ENCODE measurements at places on chromosomes 7 and 10.

DNA sequence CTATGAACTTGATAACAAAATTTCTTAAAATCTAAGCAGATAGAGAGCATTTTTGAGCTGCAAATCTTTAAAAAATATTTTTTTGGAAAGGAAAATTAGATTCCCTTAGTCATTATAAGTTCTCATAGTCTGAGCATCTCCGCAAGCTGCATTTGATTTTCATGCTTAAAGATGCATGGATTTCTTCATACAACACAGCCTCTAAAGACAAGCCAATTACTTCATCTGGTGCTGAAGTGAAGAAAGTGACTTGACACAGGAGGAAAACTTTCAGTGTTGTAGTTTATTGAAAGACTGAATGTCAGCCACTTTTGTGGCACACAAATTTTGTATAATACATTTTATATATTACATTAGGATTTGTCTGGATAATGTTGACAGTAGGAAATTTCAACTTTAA is 22.5 kb downstream of the SEMA3D start:
- DNase-seq, result no peak

DNA sequence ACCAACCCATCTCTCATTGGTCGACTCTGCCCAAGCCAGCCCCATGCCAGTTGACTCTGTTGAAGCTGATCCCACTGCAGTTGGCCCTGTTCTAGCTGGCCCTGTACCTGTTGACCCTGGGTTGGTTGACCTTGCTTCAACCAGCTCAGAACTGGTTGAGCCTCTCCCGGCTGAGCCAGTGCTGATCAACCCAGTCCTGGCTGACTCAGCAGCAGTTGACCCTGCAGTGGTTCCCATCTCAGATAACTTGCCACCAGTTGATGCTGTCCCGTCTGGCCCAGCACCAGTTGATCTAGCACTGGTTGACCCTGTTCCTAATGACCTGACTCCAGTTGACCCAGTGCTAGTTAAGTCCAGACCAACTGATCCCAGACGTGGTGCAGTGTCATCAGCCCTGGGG is 7.4 kb downstream of the PPRC1 start:
- DNase-seq, result no peak

- DNase-seq, result no peak
Measured at GRCh38 chr10:122486406-122487080, 25.2 kb downstream of the HTRA1 start.

DNA sequence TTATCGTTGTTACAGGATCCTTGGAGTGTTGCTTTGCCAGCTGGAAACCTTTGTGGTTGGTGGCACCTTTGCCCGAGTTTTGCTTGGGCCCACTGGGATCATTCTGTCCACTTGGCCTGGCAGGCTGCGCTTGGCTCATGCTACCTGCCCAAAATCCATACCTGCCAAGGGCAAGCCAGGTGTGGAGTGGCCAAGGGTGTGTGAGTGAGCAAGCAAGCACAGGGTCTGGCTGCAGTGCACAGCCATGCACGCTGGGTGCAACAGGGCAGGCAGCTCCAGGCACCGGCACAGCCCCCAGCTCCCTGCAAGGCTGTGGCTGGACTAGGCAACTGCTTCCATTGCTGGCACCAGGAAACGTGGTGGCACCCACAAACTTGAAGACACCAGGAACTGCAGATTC is 421.8 kb downstream of the ARL4A start:
- DNase-seq, result no peak

GRCh38 chr7:155836216-155837125 is 24.2 kb upstream of the SHH start:
- no peak for DNase-seq

DNA sequence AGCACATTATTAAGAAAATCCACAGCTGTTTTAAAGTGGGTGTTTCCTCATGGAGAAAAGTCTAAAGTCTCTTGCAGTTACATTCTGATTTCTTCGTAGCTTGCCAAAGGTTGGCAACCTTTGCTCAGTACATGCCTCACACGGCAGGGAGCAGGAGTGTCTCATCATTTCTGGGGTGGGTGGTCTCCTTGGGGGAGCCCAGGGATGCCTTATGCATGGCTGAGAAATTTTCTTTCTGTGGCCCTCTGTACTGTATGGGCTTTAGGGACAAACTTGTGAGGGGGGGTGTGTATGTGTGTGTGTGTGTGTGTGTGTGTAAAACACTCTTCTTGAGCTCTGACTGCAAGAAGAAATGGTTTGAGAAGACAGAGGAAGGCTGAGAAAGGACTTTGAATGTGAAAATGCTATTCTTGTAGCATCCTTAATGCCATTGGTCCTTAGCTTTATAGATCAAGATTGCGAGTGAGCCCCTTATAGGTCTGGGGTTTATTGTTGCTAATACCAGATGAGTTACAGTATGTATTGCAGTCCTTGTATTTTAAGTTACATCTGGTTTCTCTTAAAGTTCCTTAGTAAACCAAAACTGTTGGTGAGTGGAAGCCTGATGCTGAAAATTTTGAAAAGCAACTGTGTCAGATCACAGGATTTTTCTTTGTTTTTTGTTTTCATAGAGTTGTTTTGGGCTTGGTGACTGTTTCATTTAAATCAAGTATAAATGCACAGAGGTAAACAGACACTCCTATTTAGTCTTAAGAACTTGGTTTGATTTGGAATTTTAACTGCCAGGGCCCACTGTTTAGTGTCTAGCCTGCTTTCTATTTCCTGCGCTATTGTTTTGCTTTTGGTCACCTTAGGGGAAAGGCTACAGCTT is 242.0 kb downstream of the BICC1 start:
- no peak for DNase-seq

DNA sequence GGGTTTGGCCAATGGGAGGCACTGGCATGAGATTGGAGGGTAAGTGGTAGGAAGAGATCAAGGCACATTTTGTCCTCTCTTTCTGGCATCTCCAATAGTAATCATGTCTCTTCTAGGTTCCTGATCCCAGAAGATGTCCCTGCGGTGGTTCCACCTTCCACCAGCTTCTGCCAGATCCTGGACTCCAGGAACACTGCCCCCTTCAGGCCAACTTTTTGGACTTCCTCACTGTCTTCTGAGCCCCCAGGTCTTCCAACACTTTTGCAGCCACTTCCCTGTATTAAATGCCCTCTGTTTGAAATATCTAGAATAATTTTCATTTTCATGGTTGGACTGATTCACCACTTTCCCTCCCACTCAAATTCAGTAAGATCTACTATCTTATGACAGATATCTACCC is 60.9 kb downstream of the BAMBI start:
- no peak for DNase-seq

GRCh38 chr10:7667262-7668141 is 736 bp upstream of the ITIH5 start:
- no peak for DNase-seq

GRCh38 chr7:20280475-20281351 is 50.0 kb upstream of the ITGB8 start:
- DNase-seq, result no peak

DNA sequence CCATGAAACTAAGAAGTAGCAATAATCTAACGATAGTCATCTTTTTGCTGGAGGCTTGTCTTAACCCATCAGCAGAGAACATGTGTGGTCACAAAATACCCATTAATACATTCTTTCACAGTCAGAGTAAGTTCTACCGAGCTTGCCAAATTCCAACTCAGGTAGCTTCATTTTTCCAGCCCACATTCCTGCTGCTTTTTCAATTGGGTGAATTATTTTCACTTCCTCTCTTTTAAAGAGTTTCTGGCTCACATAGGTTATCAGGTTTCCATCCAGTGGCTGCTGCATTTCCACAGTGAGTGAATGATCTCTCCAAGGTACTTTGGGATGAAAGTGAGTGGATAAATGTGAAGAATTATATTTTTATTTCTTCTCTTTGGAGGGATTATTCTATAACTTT is 233.1 kb downstream of the SEMA3E start:
- no peak for DNase-seq

GRCh38 chr10:67772894-67773511 is 65.0 kb downstream of the DNAJC12 start:
- no peak for DNase-seq

- no peak for DNase-seq
Measured at GRCh38 chr7:111492234-111492633, 70.1 kb downstream of the IMMP2L start.

DNA sequence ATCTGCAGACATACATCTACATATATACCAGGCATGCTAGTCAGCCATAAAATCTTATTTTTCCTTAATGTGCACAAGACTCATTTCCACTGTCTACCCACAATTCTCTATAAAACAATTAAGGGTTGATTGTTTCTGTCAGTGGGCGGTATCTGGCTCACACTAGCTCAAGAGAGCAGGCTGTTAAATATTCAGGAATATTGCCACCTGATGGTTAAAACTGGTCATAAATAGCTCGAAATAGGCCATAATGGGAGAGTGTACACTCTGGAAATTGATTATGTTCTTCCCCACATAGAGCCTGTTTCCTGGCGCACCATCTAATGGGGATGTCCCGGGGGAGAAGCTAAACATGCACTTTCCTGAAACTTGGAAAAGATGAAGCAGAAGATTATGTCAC is 620.6 kb upstream of the ANKRD30A start:
- DNase-seq, result no peak

DNA sequence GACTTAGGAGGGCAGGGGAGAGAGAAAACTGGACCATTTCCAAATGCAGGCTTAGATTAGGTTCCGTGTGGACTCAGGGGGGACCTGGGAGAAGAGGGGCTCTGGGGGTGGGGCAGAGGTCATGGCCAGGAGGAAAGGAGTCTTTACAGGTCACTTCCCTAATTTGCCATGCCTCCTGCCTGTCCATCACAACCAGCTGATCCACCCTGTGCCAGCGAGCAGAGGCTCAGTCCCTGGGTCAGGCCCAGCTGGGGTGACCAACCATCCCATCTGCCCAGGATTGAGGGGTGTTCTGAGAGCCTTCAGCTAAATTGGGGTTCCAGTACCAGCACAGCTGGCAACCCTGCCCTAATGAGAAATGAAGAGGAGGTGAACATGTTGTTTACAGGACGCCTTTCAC is 84.6 kb upstream of the CACUL1 start:
- no peak for DNase-seq

GRCh38 chr10:271201-271600 is 135.9 kb downstream of the ZMYND11 start:
- DNase-seq, result no peak

GRCh38 chr10:115125505-115125904 is 32.3 kb downstream of the ATRNL1 start:
- no peak for DNase-seq

DNA sequence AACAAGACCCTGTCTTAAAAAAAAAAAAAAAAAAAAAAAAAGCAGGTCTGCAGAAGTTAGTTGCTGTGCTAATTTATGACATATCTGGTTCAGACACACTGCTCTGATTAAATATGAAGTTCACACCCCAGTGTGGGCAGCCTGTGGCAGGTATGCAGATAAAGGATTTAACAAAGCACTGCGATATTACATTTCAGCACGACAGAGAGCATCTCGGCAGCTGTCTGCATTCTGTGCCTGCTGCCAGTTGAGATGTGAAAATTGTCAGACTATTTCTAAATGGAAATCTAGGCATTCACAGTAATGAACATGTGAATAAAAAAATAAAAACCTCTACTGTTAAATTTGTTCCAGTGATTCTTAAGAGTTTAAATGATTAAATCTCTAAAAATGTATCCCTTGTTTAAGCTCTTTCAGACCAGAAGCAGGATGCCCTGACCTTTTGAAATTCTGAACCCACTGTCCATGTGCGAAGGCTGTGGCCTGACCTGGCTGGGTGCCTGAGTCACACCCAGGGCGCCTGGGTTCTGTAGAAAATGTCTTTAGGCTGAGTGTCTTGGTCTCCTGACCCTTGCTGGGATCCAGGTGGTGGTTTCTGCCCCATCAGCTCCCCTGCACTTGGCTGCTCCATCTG is 272.9 kb downstream of the WDR37 start:
- no peak for DNase-seq

DNA sequence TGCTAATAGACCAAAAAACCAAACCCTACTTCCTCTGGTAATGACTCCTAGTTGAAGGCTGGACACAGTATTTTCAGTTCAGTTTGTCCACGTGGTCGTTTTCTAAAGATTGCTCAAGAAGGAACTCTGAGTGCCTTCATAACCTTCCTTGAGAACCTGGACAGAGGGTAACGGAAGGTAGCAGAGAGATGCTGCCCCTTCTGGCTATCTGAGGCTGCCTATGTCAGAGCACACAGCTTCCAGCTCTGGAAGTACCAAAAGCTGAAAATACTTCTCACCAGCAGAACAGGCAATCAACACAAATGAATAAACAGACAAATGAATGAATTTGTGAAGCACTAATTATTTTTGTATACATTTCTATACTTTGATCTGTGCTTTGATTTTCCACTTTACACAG is 85.2 kb downstream of the AMPH start:
- no peak for DNase-seq

DNA sequence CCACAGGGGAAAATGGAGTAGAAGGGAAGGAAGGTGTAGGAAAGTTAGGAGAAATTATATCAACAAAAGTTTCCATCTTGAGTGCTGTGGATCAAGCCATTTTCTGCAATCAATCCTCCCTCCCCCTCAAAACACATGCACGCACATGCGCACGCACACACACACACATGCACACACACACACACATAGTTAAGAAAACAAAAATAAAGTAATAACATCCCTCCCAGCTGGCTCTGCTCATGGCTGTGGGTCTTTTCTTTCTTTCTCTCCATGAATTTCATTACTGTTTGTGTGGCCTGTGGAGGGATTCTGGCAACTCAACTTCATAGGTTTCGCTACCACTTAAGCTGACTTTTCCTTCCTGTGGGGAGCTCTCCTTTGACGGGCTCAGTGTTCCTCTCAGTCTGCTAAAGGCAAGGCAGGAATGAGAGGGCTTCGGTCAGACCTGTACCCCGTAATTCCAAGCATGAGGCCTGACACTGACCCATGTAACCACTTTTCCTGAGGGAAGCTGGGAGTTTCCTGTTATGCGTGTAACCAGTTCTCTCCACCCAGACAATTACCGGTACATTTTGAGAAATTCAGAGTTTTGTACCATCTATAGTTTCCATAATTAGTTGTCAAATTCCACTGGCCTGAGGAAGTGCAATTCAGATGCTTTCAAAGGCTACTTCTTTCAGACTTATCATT is 79.8 kb downstream of the ZNF92 start:
- no peak for DNase-seq

DNA sequence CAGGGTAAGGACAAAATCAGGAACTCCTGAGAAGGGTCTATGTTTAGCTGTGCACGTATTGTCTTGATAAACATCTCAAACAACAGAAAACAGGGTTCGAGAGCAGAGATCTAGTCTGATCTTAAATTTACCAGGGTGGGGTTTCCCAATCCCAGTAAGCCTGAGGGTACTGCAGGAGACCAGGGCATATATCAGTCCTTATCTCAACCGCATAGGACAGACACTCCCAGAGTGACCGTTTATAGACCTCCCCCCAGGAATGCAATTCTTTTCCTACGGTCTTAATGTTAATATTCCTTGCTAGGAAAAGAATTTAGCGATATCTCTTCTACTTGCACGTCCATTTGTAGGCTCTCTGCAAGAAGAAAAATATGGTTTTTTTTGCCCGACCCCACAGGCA is 35.5 kb downstream of the VIM start:
- no peak for DNase-seq

- DNase-seq, result no peak
Measured at GRCh38 chr10:26573674-26574073, 123.8 kb upstream of the PDSS1 start.

Data from activated T-helper 1 cell treated with anti-CD3 and anti-CD28 coated beads, Interleukin-12 subunit alpha, Interleukin-12 subunit beta, Interleukin-2, Interleukin-4 antibody, amounts not matched to agents 30 ng/mL and 10 ng/mL and 1 ng/mL, durations not matched to agents 14 hours and 24 hours and 36 hours (primary cell).